CD4-positive, alpha-beta memory T cell (primary cell): ENCODE measurements at places on chromosomes 16 and 17.

- no peak for DNase-seq
- H3K4me3 ChIP-seq: no peak overlapping the region
- H3K36me3 ChIP-seq: peaks cover 5% of the 10 kb centered on the region
- H3K27ac ChIP-seq: no peak overlapping the region
- no peaks in the 10 kb centered on the region for H3K4me1 ChIP-seq
Observed at GRCh38 chr16:81642107-81642436, 137.0 kb upstream of the PLCG2 start.

DNA sequence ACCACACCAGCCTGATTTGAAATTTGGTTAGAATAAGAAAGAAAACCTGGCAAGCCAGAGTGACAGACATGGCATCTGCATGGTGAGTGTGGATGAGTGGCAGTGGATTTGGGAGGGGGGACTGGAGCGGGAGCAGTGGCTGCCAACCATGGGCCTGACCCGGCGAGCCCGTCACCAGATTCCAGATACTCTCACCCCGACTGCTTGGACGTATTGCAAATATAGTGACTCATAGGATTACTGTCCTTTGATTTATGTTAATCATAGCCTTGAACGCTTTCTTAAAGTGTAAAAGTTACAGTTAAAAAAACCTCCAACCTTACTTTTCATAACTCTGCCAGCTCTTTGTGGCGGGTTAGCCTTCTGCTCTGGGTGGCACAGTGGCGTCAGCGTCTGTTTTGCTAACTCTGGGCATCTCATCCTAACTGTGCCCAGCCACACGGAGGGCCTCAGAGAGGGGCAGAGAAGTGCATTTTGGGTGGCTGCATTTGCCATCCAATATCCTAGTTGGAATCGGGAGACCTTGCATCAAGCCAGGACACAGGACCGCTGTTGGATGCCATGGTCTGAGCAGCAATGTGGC is 26.8 kb upstream of the FOXK2 start:
- no peaks in the 10 kb centered on the region for H3K27me3 ChIP-seq
- DNase-seq: no peak
- no peak overlapping the region for H3K4me3 ChIP-seq
- H3K36me3 ChIP-seq: peaks cover 7% of the 10 kb centered on the region

DNA sequence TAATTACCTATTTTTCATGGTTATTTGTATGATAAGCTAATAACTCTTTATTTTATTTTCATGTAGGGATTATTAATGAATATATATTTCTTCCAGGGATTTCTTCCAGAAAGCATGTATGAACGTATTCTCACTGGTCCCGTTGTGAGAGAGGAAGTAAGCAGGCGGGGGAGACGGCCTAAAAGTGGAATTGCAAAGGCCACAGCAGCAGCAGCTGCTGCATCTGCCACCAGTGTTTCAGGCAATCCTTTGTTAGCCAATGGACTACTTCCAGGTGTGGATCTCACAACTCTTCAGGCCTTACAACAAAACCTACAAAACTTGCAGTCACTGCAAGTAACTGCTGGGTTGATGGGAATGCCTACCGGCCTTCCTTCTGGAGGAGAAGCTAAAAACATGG is 110.3 kb upstream of the RBL2 start:
- no peak overlapping the region for H3K27ac ChIP-seq
- DNase-seq: no peak
- no peaks in the 10 kb centered on the region for H3K27me3 ChIP-seq
- H3K4me3 ChIP-seq: no peak overlapping the region

DNA sequence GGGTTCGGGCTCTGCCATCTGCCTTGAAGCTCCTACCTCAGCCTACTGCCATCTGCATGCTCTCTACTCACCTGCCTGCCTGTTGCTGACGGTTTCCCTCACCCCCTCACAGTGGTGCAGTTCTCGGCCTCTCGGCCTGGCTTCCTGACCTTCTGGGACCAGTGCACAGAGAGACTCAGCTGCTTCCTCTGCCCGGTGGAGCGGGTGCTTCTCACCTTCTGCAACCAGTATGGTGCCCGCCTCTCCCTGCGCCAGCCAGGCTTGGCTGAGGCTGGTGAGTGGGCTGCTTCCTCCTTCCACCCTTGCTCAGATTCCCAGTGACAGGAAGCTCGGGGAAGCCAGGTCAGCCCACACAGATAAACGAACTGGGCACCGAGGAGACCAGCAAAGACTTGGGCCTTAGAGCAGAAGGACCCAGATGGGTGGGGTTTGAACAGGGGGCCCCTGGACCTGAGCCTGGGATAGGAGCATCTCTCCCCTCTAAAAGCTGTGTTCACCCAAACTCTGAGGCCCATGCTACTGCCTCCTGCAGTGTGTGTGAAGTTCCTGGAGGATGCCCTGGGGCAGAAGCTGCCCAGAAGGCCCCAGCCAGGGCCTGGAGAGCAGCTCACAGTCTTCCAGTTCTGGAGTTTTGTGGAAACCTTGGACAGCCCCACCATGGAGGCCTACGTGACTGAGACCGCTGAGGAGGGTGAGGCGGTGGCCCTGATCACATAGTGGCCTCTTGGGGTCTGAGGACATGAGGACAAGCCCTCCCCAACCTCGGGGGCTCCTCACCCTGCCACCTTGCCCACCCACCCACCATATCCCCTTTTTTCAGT is 16.4 kb downstream of the RIPOR1 start:
- H3K4me3 ChIP-seq: no peak overlapping the region
- H3K27ac ChIP-seq: no peak overlapping the region
- no peak for DNase-seq
- no peaks in the 10 kb centered on the region for H3K36me3 ChIP-seq

DNA sequence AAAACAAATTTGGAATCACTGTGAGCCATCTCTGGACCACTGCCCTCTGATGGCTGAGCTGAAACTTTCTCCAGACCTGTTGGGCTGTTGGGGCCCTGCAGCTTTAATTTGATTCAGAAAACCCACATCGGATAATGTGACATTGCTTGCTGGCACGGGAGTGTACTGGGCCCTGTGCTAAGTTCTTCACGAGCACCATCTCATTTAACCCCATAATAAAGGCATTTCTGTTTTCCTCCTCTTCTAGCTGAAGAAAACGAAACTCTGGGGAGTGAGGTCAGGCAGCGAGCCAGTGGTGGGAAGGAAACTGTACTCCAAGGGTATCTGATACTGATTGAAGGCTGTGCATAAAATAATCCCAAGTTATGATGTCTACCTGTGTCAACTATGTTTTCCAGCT is 34.5 kb upstream of the TNRC6A start:
- no peaks in the 10 kb centered on the region for H3K27me3 ChIP-seq
- no peak overlapping the region for H3K4me3 ChIP-seq
- H3K4me1 ChIP-seq: no peaks in the 10 kb centered on the region
- H3K36me3 ChIP-seq: no peaks in the 10 kb centered on the region

DNA sequence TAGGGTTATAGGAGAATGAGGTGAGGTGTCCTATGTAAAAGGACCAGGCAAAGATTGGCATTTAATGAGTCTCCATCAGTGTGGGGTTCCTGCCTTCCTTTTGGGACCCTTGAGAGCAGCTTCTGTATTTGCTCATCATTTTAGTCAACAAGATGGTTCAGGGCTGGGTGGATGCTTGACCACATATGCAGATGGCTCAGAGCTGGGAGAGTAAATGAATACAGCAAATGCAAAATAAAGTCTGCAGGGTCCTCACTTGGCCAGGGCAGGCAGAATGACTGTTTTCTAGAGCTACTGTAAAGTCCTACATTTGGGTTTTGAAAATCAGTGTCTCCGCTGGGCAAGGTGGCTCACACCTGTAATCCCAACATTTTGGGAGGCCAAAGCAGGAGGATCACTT is 57.2 kb upstream of the ETV4 start:
- no peaks in the 10 kb centered on the region for H3K36me3 ChIP-seq
- no peak overlapping the region for H3K4me3 ChIP-seq
- H3K27ac ChIP-seq: no peak overlapping the region
- no peaks in the 10 kb centered on the region for H3K27me3 ChIP-seq
- H3K4me1 ChIP-seq: no peaks in the 10 kb centered on the region

- DNase-seq: no peak
- H3K4me1 ChIP-seq: peaks cover 21% of the 10 kb centered on the region
- no peak overlapping the region for H3K4me3 ChIP-seq
- H3K36me3 ChIP-seq: no peaks in the 10 kb centered on the region
Observed at GRCh38 chr17:32342603-32343325, 791 bp upstream of the C17orf75 start.

GRCh38 chr16:85909932-85910853 is 11.2 kb downstream of the IRF8 start:
- H3K27ac ChIP-seq: no peak overlapping the region
- H3K27me3 ChIP-seq: no peaks in the 10 kb centered on the region
- H3K4me3 ChIP-seq: no peak overlapping the region

DNA sequence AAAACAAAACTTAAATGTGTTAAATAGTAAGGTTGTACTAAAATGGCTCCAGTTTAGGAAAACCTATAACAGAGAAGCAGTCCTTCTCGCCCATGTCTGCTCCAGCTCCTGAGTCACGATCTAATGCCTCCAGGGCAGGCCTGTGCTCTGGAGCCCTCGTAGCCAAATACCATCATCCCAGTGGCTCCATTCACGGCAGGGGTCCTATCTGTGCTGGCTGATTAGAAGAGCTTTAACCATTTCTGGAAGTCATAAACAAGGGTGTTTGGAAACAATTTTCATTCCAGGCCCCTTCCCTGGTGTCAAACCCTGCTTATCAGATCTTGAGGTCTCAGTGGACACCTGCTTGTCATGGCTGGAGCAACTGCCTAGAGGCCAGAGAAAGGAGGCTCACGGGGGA is 336.9 kb downstream of the SOX9 start:
- H3K36me3 ChIP-seq: no peaks in the 10 kb centered on the region
- H3K4me1 ChIP-seq: no peaks in the 10 kb centered on the region
- H3K27me3 ChIP-seq: no peaks in the 10 kb centered on the region
- DNase-seq: no peak
- H3K27ac ChIP-seq: no peak overlapping the region
- no peak overlapping the region for H3K4me3 ChIP-seq

DNA sequence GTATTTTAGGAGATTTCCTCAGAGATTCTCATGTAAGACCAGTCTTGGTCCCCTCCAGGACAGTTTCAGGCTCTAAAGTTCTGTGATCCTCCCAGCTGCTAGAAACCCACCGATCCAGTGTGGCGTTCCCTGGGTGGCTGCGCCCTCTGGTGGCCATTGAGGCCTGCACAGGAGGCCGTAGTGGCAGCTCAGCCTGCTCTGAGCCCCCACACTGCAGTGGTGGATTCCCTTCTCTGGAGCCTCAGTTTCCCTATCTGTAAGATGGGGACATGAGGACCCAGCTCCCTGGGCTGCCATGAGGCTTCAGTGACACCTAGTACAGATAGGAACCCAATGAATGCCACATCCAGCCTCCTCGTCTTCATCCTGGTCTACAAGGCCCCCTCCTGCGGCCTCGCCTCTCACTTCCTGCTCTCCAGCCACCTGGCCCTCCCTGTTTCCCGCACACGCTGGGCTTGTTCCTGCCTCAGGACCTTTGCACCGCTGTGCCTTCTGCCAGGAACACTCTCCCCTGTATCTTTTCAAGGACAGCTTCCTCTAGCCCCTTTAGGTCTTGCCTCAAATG is 16.5 kb downstream of the CCDC102A start:
- no peaks in the 10 kb centered on the region for H3K4me1 ChIP-seq
- DNase-seq: peak; percentile 72
- no peak overlapping the region for H3K27ac ChIP-seq
- no peaks in the 10 kb centered on the region for H3K27me3 ChIP-seq
- H3K4me3 ChIP-seq: no peak overlapping the region
- no peaks in the 10 kb centered on the region for H3K36me3 ChIP-seq

DNA sequence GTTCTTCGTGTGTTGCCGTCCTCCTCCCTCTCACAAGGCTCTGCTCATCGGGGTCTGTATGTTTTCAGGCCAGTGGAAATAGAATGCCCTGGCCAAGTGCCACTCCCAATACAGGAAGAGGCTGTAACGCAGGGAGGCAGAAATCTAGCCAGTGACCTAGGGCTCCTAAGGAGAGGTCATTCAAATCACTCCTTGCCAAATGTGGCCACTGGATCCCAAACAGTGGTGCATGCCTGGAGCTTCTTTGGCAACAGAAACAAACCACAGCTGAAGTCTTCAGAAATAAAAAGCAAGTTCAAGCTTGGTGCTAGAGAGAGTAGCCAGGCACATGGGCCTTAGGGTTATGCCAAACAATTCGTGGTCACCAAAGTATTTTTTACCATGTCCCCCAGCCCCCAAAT is 66.1 kb downstream of the SMG6 start:
- H3K27me3 ChIP-seq: no peaks in the 10 kb centered on the region
- H3K36me3 ChIP-seq: peaks cover 20% of the 10 kb centered on the region
- no peak overlapping the region for H3K27ac ChIP-seq
- H3K4me3 ChIP-seq: no peak overlapping the region
- no peak for DNase-seq
- no peaks in the 10 kb centered on the region for H3K4me1 ChIP-seq

- DNase-seq: no peak
- H3K27me3 ChIP-seq: no peaks in the 10 kb centered on the region
- no peak overlapping the region for H3K4me3 ChIP-seq
- H3K36me3 ChIP-seq: no peaks in the 10 kb centered on the region
Observed at GRCh38 chr17:41382394-41382793, 288 bp upstream of the KRT34 start.

DNA sequence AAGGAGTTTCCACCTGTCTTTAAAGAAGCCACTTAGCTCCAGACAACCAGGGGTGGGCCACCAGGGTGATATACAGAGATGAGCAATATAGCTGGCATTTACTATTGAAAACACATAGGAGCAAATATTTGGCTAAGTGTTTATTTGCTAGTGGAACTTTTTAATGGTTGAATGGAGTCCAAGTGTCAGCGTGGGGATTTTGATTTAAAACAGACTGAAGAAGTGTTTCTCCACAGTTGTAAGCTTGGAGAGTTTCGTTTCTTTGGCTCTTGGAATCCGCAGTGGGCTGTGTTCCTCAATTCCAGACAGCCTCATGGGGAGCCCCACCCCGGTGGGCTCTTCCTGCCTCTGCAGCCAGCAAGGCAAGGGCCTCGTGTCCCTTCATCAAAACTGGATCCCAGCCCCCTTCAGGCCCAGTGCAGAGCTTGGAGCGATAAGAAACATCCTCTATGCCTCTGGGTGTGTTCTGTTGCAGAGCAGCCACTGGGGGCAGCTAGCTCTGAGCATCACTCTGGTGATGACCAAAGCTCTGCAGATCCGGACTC is 36.1 kb downstream of the NOG start:
- H3K4me1 ChIP-seq: no peaks in the 10 kb centered on the region
- no peaks in the 10 kb centered on the region for H3K27me3 ChIP-seq

DNA sequence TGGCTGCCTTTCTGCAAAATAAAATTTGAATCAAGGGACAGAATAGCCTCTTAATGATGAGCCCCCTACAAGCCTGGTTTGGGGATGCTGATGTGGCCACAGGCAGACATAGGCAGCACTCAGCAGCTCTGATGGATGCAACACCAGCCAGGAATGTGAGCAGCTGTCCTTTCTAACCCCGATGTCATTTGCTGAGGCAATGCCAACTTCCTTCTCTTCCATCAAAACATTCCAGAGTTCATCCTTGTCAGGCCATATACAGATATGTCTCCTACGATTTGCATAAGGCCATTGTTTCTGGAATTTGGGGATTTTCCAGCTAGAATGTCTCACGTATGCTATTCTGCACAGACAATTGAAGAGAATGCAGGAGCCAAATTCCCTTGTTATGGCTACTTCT is 52.1 kb upstream of the MYOCD start:
- no peaks in the 10 kb centered on the region for H3K4me1 ChIP-seq
- H3K36me3 ChIP-seq: no peaks in the 10 kb centered on the region
